Astrocyte of the spinal cord (primary cell): ENCODE measurements at places on chromosomes 5 and 9.

DNA sequence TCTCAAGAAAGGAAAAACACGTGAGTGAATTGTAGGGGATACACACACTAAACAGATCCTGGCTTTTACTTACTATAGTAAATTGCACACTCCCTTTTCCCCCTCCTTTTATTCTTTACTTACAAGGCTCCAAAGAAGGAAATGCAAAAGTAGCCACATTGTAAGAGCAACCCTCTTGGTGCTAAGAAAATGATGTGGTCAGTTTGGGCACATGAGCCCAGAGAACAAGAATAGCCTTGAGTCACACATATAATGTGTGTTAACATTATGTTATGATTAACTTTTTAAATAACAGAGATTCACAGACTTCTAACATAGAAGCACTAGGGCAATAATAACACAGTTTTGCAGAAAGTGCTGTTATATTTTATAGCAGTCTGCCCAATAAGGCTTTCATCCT, 48.5 kb downstream of the PCSK5 start:
- DNase-seq: no peak

DNA sequence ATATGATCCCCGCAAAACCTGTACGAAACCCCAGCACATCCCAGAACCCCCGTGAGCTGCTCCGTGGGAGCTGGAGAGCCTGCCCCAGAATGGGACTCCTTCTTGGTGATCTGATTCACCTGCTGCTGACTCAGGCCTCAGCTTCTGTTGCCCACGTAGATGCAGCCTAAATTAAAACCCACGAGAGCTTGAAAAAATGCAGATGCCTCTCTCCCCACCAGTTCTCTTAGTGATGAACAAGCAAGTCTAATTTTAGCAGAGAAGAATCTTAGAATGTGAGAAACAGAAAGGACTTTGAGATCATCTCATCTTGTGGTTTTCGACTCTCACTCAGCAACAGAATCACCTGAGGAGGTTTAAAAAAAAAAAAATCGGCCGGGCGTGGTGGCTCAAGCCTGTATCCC, 57.6 kb downstream of the TMOD1 start:
- no peak for DNase-seq

GRCh38 chr5:174401793-174402192, 322.6 kb upstream of the MSX2 start:
- DNase-seq: no peak

- no peak for DNase-seq
These were observed 20.6 kb downstream of the FAM78A start for GRCh38 chr9:131255676-131256197.

DNA sequence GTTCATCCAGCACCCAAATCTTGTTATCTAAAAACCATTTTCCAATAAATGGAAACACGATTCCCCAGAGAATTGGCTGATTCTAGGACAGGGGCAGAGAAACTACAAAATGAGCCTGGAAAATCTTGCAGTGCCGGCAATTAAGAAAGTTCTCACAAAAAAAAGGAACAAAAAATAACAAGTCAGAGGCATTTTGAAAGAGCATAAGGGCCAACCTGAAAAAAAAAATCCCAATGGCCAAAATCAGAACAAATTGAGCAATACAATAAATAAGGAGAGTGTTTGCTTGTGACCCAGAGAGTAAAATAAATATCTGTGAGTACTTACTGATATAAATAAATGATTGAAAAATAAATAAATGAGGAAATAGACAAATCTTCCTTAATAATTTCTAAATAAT, 55.1 kb upstream of the S1PR3 start:
- no peak for DNase-seq

- no peak for DNase-seq
These were observed 18.3 kb upstream of the CD180 start for GRCh38 chr5:67214707-67215447.

DNA sequence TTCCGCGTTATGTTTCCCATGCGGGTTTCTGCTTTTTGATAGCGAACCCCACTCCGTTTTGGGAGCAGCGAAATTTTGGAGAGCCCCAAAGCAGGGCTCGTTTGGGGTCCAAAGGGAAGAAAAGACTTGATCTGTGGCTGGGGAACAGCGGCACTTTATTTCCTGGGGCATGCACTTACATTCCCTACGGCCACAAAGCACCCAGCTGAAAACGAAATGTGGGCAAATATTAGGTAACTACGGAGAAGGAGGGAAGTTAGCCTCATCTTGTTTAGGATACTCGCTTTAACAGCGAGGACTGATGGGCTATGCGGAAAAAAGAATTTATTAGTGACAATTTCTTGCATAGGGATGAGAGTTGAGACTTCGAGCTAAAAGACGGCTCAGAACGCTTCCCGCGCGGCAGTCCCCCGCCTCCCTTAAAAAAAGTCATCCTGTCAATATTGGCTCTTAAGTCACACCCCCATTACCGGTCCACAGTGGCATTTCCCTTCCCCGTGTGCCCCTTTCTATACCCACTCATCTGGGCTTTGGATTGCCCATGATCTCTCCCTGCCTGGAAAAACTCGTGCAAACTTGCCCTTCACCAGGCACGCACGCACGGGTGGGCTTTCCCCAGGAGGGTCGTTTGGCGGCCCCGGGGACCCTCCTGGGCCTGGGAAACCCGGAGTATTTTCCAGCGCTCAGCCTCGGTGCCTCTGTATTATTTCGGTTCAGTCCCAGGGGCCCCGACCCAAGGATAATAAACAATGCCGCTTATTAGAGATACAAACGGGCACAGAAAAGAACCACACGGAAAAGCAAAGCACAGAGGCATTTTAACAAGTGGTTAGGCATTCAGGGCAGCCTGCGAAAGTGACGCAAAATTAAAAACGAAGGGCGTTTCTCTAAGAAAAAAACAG, 35.8 kb upstream of the NFIB start:
- DNase-seq: peak; percentile 48

- peak; percentile 14 for DNase-seq
These were observed 880.1 kb upstream of the SEMA6A start for GRCh38 chr5:117454716-117455212.

GRCh38 chr5:144880513-144880912, 709.8 kb downstream of the KCTD16 start:
- DNase-seq: no peak

GRCh38 chr5:83562071-83562606, 90.6 kb downstream of the VCAN start:
- DNase-seq: no peak

GRCh38 chr5:98096155-98096554, 677.3 kb upstream of the RGMB start:
- DNase-seq: peak; percentile 74

DNA sequence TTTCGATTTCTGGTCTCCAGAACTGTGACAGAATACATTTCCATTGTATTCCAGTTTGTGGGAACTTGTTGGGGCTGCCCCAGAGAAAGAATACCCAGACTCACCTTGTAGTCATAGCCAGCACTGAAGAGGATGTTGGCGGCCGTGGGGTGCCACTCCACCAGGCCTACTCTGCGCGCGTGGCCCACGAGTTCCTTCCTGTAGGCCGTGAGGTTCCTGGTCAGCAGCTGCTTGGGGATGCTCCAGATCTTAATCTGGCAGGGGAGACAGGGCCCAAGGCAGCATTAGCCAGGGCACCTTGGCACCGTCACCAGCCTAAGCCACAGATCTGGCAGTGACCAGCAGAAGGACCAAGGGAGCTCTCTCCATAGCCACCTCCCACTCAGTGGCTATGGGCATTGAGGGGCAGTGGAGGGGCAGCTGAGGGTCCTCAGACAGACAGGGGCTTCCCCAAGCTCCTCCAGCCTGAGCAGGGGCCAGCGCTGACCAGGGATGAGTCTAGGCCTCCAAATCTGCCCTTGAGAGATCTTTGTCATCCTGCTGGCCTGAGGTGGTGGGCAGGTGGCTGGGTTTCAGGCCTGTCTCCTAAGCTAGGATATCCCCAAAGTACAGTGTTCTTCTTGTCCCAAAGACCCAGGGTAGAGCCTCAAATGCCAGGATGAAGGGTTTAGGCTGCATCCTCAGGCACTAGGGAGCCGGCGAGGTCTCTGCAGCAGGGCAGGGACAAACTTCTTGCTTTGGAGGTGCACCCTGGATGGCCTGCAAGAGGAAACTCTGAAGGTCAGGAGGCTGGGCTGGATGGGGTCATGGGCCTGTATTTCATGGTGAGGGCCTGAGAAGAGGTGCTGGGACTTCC, 15.9 kb upstream of the TRIM14 start:
- no peak for DNase-seq
